ENCODE measurements at places on chromosomes 2 and 18.

DNA sequence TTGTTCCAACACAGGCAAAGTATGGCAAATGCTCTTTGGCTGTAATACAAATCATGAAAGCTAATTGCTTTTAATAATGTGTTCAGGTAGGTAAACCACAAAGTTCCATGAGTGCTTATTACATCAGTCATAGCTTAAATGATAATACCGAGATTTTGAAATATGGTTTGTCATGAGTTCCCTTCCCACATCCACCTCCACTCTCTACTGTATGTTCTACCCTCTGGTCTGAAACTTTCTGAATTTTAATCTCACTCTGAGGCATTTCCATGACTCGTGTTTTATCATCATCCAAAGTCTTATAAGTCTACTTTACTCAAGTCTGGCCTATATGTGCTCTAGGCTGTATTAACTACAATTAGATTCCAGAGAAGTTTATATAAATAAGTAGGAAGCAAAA is 354.8 kb downstream of the AKAIN1 start:
- DNase-seq: no peak

DNA sequence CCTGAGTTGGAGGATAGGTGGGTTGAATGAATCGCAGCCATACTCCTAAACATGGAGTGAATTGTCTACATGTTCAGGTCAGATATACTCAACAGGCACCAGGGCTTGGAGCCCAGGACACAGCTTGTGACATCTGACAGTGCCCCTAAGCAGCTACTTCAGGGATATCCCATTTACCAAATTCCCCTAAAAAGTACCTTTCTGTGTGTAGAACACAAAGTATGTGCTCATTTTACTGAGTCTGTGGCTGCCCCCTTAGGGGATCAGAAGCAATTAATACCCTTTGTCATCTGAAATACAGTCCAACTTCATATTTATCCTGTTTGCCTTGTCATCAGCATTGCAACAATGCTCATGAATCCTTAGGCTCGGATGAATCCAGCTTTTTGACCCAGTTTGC is 20.8 kb downstream of the TNFRSF11A start:
- no peak for DNase-seq

DNA sequence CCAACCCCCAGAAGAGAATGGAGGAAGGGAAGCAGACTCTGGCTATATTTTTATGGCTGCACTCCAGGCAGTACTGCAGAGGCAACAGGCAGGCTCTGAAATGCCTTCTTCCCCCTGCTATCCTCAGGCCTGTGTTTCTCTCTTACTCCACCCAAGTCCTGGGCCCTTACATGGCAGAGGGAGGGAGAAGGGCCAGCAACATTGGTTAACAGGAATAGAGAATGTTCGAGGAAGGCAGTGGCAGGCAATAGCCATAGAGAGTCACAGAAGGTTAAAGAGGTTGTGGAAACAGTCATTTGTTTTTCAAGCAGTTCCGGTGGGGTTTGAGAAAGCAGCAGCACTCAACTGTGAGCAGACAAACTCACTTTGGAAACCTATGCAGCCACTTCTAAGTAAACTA is 15.1 kb upstream of the DARS1 start:
- no peak for DNase-seq

DNA sequence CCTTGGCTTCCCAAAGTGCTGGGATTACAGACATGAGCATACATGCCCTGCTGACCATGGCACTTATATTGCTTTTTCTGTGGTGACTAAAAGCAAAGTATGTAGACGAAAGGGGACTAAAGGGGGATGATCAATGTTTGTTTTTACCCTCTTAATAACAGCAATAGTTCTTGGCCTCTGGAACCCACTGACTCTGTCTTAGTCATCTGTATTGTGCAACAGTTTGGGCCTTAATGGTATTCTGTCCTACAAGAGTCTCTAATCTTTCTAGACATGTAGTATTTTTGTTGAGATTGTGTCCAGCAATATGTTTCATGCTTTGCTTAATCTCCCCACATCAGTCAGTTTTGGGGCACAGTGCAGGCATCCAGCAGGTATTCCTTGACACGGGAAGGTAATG is 359.9 kb upstream of the FANCL start:
- no peak for DNase-seq

GRCh38 chr18:22378672-22379282 is 38.9 kb downstream of the CTAGE1 start:
- DNase-seq: peak; percentile 31

DNA sequence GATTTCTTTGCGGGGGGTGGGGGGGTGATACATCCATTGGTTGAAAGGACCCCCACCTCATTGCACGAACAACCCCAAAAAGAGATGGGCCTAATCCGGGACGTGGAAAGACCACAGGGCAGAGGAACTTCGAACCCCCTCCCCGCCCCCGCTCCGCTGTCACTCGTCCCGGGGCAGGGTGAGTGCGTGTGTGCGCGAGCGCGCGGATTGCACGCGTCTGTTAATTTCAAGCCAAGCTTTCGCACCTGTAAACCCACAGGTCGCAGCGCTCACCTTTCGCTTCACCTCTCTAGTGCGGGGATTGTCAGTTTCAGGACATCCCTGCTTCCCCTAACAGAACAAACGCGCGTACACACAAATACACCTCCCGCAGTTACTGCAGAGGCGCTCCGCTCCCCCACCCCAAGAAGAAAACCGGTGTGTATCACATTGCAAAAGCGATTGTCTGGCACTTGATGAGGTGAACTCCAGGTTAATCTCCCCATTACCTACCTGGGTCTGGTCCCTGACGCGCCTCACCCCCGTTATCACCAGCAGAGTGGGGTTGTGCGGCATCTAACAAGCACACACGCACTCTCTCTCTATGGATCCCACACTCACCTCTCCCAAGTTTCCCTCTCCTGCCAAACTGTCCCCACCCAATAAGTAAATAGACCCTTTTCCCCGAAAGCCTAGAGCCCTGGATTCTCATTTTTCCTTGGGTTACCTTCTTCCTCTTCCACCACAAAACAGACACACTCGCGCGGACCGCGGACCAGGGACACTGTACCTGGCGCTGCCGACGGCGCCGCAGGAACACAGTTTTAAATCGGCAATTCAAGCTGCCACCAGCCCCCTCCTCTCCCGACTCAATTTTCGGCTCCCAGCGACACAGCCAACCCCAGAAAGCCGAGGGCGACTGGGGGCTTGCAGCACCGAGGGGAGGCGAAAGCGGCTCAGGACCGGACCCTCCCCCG is 1.0 kb downstream of the CYP26B1 start:
- no peak for DNase-seq

GRCh38 chr18:3409811-3410210 is 40.2 kb upstream of the TGIF1 start:
- DNase-seq: no peak

GRCh38 chr18:37055137-37055802 is 226.3 kb downstream of the KIAA1328 start:
- DNase-seq: no peak

DNA sequence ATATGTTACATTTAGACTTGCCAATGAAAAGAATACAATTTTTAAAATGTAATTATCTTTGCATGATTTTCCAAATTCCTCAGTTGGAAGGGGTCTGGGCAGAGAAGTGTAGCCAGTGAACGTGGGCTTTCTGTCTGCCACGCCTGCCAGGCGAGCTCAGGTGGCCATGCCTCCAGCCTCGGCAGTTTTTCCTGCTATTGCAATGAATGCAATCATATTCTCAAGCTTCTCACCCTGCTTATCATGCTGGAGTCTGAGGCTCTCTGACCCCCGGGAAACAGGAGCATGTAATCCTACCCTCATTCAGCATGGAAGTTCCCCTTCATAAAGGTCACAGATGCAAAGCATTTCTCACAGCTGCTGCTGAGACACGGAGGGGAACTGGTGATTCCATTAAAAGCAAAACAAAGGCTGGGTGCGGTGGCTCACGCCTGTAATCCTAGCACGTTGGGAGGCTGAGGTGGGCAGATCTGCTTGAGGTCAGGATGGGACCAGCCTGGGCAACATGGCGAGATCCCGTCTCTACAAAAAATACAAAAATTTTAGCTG is 154.8 kb downstream of the MBP start:
- no peak for DNase-seq

DNA sequence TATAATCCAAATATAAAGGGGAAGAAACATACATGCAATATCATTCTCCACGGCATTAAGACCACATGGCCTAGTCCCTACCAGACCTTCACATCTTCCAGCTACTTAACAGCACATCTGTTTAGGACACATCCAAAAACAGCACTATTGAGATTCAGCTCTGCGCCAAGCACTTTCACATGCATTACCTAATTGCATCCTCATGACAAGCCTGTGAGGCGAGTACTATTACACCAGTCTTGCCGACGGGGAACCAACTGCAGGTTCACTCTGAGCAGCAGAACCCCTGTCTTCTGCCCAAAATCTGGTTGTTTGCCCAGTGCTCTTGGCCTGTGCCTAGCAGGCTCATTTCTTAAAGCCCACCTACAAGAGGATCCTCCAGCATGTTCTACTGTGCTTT is 66.7 kb downstream of the AAK1 start:
- no peak for DNase-seq

DNA sequence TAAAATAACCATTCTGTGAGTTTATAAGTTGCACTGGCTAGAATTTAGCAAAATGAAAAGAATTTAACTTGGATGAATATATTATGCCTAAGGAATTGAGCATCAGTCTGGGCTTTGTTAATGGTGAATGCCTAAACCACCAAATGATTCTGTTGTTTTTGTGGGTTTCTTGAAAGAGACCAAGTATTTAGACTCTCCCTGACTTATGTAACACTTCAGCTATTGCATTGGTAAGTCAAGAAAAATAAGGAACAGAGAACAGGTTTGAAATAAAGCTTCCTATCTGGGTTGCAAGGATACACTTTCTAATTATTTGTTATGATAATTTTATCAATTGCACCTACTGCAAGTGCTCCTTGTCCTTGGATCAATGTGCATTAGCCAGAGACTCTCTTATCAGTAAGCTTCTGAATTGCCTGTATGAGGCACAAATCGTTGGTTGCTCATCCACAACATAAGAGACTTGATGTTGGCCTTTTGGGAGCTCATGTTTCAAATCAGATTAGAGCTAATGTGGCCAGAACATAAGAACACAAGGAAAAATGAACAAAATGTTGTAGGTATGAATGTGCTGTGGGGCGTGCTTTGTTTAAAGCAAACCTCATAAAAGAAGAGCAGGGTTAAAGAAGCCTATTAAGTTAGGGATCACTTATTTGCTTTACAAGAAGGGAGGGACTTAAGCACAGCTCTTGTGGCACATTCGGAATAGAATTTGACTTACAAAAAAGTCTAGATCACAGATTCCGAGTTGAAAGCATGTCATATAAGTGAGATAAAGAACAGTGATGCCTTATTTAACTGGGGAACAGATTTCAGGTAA is 37.2 kb downstream of the PRKCE start:
- no peak for DNase-seq

DNA sequence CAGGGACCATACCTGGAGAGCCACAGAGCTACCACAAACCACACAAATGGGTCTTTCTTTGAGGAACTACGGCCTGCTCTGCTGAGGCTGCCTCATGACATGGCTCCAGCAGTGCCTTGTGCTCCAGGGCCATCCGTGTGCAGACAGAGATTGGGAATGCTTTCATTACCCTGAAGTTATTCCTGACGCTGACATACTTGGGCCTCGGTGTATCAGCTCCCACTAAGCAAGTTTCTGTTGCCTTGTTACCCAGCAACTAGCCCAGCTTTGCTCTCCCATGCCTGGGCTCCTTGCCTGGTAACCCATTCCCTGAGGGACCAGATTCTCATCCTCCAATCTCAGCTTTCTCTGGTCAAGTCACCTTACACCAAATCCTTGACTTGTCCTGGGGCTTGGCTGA is 80.3 kb upstream of the FZD7 start:
- DNase-seq: no peak

Measured in CD4-positive, alpha-beta T cell treated with Interleukin-17A for 1 hour (primary cell).